ENCODE measurements at places on chromosomes 3 and 15.
A peak's percentile ranks its signal among the peaks of the same experiment; 100 is the strongest.

- DNase-seq: no peak
Observed at GRCh38 chr3:136350132-136350531, 100.0 kb downstream of the PCCB start.

DNA sequence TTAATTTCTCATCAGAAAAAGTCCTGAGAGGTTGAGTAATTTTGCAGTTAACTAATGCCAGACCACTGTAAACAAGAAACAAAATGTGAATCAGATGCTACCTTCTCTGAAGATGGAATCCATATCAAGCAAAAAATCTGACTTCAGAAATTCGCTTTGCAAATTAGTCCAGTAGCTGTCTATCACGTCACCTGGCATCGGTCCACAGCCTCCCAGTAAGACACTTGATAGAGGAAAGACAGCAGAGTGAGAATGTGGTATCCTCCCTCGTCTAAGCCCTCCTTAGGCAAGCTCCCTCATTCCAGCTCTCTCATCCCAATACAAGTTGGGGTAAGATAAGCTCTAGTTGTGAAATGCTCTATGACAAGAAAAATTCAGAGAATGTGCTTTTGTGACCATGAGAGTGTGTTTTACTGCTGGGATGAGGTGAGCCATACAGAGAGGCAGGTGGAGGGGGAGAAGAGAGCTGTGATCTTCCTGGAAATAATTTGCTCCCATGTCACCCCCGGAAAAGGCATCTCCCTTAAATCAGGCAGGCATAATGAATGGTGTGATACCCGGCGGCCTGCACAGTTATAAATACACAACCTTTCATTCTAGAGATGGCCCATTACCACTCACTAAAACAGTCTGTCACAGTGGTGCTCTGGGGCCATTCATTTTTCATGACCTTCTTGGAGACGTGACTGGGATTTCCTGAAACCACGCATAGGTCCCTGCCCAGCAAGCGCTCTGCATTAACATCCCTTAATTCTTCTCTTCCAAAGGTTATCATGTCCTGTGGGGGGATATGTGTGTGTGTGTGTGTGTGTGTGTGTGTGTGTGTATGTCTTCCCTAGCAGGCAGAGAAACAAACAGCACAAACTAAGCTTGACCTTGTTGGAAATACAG, 602.0 kb upstream of the KCNMB2 start:
- DNase-seq: no peak

DNA sequence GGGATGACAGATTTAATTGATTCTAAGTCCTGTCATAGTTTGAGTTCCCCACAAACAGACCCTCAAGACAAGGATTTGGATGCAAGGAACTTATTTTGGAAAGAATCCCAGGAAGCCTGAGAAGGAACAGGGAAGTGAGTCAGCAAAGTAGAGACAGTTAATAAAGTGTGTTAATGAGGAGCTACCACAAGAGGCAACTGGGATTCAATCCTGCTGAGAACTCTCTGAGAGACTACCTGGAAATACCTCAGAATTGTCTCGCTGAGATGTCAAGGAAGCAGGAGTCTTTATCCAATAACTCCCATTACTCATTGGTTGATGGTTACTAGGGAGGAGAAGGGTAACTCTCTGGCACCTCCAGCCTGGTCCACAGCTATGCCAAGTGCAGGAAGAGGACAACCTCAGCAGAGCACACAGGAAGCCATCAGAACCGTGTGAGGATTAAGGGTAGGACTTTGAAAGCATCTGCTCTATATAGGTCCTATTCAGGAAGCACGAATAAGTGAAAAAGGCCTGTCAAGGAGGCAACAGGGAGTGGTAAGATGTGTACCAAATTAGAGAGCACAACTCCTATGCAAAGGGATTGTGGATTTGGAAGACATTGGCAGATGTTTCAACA, 311.1 kb upstream of the KCNH8 start:
- no peak for DNase-seq

DNA sequence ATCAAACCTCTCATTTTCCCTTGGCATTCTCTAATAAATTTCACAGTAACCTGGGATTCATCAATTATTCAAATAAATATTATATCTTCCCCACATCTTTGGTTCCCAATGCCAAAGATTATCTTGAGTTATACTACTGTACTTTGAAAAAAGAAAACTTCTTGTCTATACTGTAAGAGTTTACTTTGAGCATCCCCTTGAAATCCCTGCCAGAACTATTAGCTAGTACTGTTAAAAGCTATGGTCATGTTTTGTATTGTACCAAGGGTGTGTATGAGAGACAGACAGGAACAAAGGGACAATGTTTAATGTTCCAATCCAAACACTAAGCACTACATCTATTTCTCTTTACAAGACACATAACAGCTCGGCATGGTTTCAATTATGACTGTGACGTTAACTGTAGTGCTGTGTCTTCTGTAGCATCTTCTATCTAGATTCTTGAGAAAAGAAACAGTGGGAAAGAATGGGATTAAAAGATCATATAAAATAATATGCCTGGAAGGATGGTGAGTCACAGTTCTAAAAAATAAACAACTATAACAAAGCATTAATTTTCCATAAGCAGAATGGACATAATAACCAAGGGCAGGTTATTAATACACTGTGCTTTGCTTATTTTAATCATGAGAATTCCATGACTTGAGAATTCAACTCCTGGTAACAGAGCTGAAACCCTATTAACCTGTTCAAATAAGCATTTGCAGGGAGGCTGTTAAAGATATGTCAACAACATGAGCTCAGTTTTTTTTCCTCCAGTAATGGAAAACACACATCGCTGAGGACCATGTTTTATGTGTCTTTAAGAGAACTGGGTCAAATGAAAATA, 71.1 kb downstream of the ALDH1A2 start:
- no peak for DNase-seq

GRCh38 chr3:111332488-111333080, 209.4 kb upstream of the CD96 start:
- peak; percentile 27 for DNase-seq

DNA sequence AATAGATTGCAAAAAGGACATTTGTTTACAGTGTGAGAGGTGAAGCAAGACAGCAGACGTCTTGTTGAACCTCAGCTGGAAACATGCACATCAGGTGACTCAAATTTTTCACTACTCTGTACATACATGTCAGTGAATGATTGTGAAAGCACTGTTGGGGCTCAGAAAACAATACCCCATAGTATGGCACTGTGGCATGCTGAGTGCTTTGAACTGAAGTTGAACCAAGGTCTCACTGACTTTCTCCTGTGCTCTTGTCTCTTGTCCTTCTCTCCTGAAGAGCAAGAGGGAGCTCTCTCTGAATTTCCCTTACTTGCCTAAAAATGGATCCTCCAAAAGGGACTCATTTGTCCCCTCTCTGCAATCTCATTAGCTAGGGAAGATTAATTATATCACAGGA, 24.5 kb upstream of the NEDD4 start:
- no peak for DNase-seq

- DNase-seq: no peak
Observed at GRCh38 chr15:39539466-39539865, 41.4 kb upstream of the THBS1 start.

- no peak for DNase-seq
Observed at GRCh38 chr3:60055765-60056164, 1005.9 kb upstream of the CFAP20DC start.

DNA sequence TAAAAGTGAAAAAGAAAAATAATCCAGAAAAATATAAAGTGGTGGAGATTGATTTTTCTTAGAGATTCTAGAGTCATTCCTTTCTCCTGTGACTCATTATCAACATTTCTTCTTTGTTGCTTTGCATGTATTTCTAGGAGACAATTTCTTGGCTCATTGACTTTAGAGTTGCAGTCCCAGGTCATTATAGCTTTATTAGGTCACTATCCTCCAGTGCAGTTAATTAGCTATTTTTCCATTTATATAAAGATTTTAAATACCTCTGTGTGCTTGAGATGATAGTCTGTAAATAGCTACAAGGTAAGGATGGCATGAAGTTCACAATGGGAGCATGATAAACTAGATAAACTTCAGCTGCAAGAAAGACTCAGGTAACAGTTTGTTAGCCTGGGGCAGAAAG, at the start of gene OR4F15:
Gene OR4F15, plus strand, starts transcription at position 301 of the 400 bp plus-strand sequence. CDS start 5,985 bp downstream, outside the sequence.
- no peak for DNase-seq

DNA sequence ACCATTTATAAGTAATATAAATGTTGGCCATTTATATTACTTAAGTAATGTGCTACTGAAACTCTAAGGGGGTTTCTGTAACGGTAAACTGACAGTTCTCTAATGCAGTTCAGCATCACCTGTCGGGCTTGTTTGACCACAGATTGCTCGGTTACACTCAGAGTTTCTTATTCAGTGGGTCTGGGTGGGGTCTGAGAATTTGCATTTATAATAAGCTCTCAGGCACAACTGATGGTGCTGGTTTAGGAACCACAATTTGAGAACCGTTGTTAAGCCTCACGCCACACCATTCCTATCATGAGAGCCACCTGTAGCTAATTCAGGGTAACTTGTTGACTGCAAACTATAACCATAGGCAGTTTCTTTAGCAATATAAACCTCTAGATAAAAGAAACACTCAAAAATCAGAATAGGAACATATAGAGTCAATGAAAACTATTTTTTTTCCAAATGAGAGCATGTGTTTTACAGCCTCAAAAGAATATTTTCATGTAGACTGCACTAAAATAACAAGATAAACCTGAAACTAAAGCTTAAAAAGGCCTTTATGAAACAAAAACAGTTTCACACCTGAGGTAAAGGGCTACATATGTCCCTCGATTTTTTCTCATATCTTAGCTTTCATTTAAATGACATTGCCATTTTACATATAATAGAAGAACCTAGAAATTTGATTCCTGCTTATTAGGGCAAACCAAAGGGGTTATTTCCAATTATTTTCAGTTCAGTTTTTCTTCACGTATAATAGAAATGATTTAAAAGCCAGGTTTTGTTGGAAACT, 604.8 kb downstream of the UNC13C start:
- DNase-seq: no peak

DNA sequence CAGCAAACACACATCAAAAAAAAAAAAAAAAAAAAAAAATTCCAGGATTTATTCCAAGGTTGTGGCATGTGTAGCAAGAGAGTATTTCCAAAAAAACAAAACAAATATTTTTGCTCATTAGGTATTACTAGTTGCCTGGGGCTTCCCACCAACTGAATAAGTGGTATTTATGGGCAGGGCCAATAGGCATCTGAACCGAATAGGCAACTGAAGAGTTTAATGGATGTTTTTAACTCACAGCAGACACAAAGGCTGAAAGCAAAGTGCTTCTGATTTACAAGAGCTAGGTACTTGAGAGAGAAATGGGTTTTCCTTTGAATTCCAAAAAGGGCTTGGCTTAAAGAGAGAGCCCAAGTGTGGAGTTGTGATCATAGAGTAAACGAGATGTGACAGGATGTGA, 21.4 kb downstream of the EIF4E3 start:
- DNase-seq: no peak

DNA sequence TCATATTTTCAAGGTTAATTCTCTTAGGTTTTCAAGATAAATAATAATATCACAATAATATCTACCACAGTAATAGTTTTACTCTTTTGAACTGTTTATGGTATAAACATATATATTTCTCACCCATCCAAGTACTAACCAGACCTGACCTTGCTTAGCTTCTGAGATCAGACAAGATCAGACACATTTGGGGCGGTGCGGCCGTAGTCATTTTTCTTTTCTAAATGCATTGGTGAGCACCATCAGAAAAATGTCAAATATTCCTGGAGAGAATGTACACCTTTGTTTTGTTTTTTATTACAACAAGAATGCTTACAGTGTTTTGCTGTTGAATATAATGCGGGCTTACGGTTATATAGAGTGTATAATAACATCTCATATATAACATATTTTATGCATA, 267.8 kb downstream of the ADAMTS17 start:
- DNase-seq: no peak

DNA sequence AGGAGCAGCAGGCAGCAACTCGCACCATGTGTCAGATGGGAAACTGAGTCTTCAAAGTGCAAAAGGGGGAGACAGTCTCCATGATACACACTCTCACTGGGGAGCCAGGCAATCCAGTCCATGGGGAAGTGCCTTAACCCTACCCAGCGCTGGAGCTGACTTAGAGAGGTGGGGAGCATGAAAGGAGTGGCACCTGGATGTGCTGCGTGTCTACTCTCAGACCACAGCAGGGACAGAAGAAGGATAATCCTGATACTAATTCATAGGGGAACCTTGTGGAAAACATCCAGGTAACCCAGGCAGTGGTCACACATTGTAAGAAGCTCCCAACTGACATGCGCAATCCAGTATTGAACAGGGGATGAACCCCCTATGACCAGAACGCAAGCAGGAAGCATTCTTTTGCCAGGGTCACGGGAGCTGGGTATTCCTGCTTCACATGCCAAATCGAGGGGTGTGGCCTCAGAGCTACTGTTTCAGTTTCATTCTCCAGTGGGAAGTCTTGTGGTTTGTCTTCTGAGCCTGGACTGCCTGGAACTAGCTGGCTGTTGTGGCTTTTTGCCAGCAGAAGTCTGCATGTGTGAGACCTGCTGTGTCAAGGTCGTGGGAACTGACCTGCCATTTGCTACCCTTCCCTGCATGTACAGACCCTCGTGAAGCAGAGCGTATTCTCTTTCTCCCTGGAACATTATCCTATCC, 367.6 kb upstream of the NDN start:
- no peak for DNase-seq

- DNase-seq: peak; percentile 66
Observed at GRCh38 chr3:14412831-14413380, 10.5 kb downstream of the SLC6A6 start.

- peak; percentile 51 for DNase-seq
Observed at GRCh38 chr3:142857056-142857455, 31.8 kb downstream of the PCOLCE2 start.

DNA sequence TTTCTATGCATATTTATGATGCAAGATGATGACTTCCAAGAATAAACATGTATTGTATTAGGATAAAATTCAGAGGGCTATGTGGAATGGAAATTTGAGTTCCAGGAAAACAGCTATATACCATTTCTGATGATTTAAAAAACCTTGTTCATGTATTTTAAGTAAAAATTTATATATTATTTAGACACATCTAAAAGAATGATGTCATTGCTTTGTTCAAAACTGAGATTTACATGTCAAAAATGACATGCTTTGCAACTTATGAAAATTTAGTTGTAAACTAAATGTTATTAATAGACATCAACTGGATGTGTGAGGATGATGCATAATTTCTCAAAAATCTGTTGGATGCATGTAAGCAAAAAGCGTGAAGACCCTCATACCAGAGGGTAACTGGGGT, 2.3 kb downstream of the STARD5 start:
- no peak for DNase-seq

DNA sequence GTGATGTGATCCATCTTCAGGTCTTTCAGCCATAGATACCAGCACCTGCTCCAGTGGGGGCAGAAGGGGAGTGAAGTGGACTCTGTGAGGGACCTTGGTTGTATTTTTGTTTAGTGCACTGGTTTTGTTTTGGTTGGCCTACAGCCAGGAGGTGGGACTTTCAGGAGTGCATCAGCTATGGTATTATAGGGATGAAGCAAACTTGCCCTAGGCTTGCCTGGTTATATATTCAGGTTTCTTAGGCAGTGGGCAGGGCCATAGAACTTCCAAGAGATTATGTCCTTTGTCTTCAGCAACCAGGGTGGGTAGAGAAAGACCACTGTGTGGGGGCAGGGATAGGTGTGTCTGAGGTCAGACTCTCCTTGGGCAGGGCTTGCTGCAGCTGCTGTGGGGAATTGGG, 337.3 kb upstream of the SGO1 start:
- no peak for DNase-seq

All from neural progenitor cell (in vitro differentiated cells).